ENCODE measurements at places on chromosomes 1 and 21.

DNA sequence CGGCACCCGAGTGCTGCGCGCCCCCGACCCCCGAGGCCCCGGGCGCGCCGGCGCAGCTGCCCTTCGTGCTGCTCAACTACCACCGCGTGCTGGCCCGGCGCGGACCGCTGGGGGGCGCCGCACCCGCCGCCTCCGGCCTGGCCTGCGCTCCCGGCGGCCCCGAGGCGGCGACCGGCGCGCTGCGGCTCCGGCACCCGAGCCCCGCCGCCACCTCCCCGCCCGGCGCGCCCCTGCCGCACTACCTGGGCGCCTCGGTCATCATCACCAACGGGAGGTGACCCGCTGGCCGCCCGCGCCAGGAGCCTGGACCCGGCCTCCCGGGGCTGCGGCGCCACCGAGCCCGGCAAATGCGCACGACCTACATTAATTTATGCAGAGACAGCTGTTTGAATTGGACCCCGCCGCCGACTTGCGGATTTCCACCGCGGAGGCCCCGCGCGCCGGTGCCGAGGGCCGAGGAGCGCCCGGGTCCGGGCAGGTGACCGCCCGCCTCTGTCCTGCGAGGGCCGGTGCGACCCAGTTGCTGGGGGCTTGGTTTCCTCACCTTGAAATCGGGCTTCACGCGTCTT lies 49.0 kb downstream of the SIM2 start:
- DNase-seq, result peak; percentile 8

GRCh38 chr1:109138358-109138757 lies 24.4 kb downstream of the ELAPOR1 start:
- no peak for DNase-seq

DNA sequence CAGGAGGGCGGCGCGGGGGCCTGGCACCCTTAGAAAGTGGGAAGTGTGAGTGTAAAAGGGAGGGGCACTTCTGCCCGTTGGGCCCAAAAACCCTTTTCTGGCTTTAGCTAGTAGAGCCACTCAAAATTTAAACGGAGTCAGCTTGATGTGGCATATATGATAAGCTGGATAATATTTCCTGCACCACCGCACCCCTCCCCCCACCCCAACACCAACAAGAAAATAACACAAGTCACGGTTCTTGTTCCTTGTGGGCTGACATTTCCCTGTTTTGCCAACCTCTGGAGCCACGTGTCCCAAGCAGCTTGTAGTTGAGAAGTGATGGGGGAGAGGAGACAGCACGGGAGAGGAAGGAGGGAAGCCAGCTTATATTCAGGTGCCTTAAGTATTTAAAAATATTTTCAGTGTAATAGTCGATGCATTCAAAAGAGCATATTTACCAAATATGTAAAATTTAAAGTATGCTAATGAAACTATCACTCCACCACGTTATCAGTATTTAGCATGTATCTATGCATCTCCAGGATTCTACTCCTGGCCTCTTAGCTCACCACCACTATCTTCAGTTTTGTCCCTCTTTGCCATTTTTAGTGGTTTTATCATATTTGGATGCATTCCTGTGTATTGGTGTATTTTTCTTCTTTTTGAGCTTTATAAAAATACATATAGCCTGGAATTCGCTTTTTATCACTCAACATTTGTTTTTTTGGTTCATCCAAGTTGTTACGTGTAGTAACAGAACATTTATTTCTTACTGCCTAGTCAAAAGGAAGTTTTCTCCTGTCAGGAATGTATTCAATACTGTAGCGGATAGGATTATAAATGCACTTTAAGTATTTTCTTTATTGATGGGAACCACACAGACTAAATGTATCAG lies 773 bp upstream of the DDX59 start:
- DNase-seq, result no peak

DNA sequence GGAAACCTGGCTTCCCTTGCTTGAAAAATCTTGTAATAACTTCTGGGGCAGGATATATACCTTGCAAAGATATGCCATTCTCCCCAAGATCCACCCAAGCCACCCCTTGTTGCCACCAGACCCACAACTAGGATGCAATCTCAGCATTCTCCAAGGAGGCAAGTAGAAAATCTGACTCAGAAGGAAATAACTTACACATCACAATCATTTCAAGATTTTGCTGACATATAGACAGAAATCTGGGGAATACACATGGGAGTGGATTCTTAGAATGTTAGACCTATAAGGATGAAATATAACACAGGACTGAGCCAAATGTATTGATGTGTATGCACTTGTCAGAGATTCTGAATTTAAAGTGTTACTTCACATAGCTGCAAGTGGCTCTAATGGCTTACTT lies 14.8 kb upstream of the ZDHHC18 start:
- DNase-seq, result no peak

DNA sequence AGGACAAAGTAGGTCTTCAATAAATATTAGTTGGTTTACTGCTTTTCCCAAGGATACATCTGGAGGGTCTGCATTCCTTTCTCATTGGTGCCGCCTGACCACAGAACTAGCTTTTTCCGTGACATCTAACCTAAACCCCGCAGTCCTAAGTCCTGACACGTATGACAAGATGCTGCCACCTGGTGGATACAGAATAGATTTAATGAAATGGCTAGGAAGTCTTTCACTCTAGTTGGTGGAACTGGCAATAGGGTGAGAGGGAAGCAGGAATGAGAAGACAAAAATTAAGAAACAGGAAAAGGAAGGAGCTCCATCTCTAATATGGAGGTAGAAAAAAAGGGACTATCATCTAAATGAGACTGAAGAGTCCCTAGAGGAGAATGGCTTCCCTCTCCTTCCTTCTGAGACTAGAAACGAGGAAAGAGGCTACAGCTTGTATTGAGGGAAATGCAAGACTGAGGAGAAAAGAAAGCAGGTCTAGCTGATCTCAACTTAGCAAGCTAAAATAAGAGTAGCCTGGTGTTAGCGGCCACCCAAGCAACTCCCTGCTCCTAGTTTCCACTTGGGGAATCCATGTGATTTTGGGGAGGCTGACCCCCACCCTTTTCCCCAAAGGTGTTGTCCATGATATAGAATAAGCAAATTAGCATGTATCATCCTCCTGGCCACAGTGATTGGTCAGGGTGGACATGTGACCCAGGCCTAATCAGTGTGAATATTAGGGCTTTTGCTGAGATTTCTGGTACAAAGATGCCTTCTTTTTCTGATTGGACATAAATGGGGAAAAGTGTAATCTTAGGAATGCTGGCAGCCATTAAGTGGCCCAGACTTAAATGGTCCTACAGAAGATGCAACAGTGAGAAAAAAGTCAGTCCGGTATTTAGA lies 5.9 kb downstream of the RFX5 start:
- DNase-seq, result peak; percentile 87

- DNase-seq, result no peak
These were observed 12.2 kb downstream of the NGF start for GRCh38 chr1:115325874-115326273.

DNA sequence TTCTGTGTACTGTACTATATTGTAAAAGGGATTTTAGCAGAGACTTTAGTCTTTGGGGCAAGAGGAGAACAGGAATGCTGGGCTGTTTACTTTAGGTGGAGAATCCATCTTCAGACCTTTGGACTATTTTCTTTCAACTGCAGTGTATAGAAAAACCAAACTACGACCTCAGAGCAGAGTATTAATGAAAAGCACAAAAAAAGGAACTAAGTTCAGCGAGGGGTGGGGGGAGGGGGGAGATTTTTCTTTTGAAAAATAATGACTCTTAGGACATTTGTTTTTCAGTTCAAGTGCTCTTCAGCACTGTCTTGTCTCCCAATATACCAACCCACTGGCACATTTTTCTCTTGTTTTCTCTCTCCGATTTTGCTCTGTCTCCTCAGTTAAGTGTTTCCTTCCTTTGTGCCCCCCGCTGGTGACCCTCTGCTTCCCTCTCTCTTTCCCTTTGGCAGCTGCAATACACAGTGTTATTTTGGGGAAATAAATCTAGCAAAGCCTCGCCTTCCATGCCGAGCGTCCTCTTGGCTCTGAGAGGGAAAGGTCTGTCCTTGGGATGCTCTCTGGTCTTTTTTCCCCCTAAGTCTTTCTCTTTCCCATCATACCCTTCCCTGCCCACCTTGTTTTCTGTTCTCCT lies 44.8 kb downstream of the ACP6 start:
- no peak for DNase-seq

DNA sequence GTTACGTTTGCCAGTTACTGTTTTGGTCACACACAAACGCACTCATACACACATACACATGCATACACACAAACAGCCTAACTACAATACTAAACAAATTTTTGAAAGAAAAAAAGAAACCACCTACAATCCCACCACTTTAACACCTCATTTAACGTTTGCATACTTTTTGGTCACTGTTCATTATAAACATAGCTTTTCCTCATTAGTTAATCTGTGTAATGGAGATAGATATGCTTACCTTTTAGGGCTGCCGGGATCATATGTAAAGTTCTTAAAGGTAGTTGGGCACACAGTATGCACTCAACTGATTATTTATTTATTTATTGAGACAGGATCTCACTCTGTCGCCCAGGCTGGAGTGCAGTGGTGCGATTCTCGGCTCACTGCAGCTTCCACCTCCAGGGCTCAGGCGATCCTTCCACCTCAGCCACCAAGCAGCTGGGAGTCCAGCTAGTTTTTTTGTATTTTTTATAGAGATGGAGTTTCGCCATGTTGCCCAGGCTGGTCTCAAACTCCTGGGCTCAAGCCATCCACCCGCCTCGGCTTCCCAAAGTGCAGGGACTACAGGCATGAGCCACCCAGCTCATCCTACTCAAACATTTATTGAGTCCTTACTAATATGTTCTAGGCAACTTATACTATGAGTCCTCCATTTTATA lies 677 bp upstream of the BCL10 start:
- no peak for DNase-seq

- peak; percentile 98 for DNase-seq
These were observed 30.0 kb downstream of the ARHGEF10L start for GRCh38 chr1:17569200-17570139.

DNA sequence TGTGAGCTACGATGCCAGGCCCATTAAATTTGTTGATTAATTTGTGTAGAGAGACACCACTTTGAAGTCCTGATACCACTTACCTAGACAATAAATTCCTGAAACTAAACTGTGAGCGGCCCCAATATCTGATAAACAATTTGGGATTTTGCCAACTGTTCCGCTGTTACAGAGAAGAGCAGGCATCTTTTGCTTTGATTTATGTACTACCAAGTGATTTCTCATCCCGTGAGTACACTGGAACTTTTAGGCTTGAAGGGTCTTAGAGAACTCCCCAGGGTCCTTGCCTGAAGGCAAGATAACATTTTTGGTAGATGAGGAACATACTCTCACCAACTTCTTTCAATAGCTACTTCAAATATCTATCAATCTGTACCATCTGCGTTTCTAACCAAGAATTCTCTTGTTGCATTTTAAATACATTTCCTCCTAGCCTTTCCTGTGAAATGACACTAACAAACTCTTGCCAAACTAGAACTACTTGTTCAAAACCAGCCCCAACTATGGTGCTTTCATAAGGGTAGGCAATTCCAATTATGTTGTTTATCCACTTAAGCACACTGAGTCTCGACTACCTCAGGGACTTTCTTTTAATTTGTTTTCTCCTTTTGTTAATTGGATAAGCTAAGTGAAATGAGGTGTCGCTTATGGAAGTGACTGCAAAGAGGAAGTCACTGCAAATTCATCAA lies 23.2 kb upstream of the SLC30A1 start:
- DNase-seq, result no peak

DNA sequence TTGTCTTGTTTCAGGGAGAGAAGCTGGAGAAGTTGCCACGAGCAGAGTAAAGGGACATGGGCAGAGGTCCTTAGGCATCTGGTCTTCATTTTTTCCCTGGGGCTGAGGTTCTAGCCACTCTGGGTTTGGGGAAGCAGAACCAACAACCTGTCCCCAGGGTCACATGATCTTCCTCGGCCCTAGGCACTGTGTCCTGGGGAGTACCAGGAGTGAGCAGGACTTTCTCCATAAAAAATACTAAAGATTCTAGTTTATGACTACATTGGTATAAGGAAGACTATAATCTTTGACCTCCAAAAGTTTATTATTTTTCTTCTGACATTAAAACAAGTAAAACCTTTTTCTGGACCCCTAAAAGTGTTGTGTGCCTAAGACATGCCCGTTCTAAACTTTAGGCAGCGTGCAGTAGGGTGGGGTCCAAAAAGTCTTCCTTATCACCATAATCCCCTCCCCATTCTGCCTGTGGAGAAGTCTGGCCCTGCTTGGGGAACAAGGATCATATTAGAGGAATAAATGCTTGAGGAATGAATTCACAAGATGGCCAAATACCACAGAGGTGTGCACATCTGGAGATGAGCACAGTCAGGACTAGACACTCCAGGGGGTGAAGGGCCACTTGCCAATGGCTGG lies 19.3 kb upstream of the IGSF3 start:
- DNase-seq, result peak; percentile 8
